ENCODE measurements at places on chromosomes 4 and X.

DNA sequence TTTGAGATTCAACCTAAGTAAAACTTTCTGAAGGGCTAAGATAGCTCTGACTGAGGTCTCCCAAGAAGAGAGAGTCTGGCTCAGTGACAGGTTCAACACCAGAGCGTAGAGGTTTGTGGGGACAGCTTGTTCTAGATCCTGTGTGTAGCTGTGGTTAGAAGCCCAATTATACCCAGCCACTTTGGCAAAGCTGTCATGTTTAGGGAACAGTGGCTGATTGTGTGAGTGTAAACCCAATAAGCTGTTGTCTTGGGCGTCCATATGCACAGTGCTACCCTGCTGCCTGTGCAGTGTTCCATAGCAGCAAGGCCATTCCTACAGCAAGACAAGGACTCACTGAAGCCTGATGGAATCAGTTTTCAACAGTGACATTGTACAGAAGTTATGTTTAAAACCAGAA, 11.2 kb upstream of the SCRG1 start:
- DNase-seq, result no peak

DNA sequence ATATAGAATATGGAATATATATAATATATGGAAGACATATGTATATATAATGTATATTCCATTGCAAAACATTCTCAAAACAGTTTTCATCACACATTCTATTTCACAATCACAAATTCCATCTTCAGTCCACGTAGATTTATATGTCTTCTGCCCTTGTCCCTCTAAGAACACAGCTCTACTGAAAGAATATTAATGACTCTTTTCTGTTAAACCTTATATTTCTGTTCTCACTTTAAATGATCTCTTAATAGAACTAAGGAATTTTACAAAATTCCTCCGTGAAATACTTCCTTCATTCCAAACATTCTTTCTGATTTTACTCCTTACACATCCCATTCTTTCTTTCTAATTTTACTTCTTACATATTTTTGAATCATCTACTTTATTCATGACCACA, 1043.1 kb upstream of the PABPC4L start:
- DNase-seq, result no peak

GRCh38 chr4:43391069-43391468, 498.6 kb downstream of the GRXCR1 start:
- DNase-seq, result no peak

- no peak for DNase-seq
Measured at GRCh38 chr4:1291996-1292702, 2.5 kb downstream of the MAEA start.

DNA sequence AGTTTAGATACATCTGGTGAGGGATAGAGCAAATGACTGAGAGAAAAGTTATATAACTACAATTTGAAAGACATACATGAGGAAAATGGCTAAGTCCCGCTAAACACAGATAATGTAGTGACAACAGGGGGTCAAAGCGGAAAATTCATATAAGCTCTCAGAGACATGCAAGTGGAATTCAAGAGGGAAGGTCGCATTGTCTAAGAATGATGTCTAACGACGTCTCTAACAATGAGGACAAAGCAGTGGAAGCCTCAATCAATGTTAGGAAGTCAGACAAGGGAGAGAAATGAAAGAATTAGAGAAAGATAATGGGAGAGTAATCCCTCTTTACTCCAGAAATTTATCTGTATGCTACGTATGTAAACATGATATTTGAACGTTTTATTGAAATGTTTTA, 113.4 kb downstream of the ANTXR2 start:
- DNase-seq, result no peak
